ENCODE measurements at places on chromosomes 12 and 14.
A peak's percentile ranks its signal among the peaks of the same experiment; 100 is the strongest.

DNA sequence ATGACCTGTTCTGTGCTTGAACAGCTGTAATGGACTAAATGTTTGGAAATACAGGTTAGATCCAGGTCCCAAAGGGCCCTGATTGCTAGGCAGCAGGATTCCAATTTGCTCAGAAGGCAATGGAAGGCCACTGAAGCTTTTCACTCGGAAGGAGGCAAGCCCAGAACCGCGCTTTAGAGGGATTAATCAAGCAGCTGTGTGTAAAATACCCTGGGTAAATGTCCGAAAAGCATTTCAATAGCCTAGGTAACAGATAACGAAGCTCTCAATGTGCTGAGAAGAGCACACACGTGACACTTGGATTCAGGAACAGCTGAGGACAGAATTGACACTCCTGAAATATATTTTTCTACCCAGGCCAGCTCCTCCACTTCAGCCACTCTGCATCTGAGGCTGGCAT, 436.1 kb downstream of the TMEM132D start:
- H3K27ac ChIP-seq, result no peak overlapping the region
- H3K27me3 ChIP-seq, result peaks cover 20% of the 10 kb centered on the region
- DNase-seq, result no peak
- H3K4me3 ChIP-seq, result no peak overlapping the region
- H3K36me3 ChIP-seq, result no peaks in the 10 kb centered on the region

- H3K4me1 ChIP-seq, result no peaks in the 10 kb centered on the region
- peaks cover 12% of the 10 kb centered on the region for H3K36me3 ChIP-seq
- DNase-seq, result peak; percentile 67
- no peaks in the 10 kb centered on the region for H3K27me3 ChIP-seq
These were observed 12.9 kb downstream of the NYNRIN start for GRCh38 chr14:24411443-24412389.

DNA sequence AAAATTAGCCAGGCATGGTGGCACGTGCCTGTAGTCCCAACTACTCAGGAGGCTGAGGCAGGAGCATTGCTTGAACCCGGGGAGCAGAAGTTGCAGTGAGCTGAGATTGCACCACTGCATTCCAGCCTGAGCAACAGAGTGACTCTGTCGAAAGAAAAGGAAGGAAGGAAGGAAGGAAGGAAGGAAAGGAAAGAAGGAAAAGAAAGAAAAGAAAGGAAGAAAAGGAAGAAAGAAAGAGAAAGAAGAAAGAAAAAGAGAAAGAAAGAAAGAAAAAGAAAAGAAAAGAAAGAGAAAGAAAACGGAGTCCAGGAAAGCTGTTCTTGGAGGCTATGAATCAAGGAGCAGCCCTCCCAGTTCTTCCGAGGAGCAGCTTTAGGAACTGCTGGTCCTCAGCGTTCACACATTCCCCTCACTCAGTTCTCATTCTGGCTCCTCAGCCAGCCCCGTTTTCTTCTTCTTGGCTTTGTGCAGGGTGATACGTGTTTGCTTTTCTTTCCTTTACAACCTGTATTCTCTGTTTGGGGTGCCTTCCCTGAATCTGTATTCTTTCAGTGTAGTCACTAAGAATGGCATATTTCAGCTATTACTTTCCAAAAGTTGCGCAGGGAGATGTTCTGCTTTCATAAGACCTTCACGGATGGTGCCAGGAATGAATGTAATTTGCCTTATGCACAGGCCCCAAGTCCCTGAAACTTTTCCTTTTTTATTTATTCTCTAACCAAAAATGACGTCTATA, 12.2 kb downstream of the FBXL14 start:
- no peak overlapping the region for H3K4me3 ChIP-seq
- peaks cover 7% of the 10 kb centered on the region for H3K36me3 ChIP-seq
- DNase-seq, result no peak
- no peak overlapping the region for H3K27ac ChIP-seq
- H3K4me1 ChIP-seq, result peaks cover 22% of the 10 kb centered on the region

- no peak overlapping the region for H3K4me3 ChIP-seq
- no peak overlapping the region for H3K27ac ChIP-seq
These were observed 9.9 kb downstream of the ISCU start for GRCh38 chr12:108572166-108572790.

DNA sequence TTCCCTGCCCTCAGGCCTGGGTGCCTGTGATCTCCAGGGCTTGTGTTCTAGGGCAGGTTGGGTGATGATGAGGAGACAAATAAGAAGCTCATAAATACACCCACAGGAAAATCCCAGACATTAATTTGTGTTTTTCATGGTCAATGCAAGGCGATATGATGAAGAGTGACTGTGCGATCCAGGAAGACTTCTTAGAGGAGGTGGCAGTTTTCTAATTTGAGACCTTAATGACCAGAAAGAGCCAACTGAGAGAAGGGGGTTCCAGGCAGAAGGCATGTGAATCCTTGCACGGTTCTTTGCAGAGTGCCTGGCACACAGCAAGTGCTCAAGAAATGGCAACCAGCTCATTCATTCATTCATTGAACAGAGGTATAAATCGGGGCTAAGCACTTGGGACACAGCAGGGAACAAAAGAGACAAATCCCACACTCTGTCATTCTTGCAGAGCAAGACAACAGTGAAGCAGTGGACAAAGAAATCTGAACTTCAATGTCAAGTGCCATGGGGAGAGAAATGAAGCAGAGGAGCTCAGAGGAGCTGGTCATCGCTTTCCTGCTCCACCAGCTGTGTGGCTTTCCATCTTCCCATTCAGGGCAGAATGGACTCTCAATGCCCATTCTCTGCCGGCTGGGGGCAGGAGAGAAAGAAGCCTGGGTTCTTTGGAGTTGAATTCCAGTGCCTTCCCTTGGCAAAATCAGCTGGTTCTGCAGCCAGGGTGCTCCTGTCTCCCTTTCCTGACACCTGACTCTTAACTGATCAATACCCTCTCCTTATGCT, 128.3 kb downstream of the AACS start:
- DNase-seq, result no peak
- H3K27ac ChIP-seq, result no peak overlapping the region
- peaks cover 86% of the 10 kb centered on the region for H3K27me3 ChIP-seq
- H3K36me3 ChIP-seq, result no peaks in the 10 kb centered on the region
- no peaks in the 10 kb centered on the region for H3K4me1 ChIP-seq

DNA sequence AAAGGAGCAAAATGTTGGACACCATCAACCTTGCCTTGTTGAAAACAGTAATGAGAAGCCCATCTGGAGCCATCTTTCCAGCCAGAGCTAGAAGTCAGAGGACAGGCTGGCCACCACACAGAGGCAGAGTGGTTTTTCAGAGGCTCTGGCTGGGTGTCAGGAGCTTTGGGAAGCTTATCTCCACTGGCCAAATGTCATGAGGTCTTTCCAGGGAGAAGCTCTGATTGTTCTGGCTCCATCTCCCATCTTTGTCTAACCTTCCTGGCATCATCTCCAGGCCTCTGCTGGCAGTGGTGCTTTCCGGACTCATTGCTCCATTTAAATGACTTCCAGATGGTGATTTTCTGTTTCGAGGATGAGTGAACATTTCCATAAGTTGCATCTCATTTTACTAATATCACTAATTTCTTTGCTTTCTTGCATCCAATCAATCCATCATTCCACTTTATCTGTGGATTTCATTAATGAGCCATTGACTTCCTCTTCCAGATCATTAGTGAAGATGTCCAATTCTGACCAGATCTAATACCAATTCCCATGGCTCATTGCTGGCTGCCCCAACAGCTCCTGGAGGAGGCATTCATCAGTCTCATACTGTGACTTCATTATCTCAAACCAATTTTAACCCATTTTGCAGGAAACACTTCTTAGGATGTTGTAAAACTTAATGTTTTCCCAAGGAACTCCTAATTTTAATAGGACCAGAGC, 35.3 kb upstream of the TMTC1 start:
- H3K27me3 ChIP-seq, result peaks cover 3% of the 10 kb centered on the region
- H3K27ac ChIP-seq, result no peak overlapping the region
- no peak overlapping the region for H3K4me3 ChIP-seq
- no peak for DNase-seq

DNA sequence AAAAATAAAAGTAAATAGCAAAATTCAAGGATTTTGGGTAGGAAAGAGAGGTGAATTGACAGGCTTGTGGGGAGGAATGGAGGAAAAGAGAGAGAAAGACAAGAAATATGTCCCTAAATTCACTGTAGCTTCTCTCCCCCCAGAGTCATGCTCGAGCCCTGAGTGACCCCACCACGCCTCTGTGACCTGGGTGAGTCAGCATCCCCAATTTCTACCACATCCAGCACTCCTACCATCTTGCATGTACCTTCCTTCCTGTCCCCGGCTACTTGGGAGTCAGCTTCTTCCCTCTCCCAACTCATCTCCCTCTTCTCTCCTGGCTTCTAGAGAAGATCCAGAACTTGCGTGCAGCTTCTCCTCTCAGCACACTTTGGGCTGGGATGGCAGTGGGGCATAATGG, 9.8 kb downstream of the ZNF219 start:
- no peak overlapping the region for H3K4me3 ChIP-seq
- DNase-seq, result no peak
- no peaks in the 10 kb centered on the region for H3K27me3 ChIP-seq
- peaks cover 38% of the 10 kb centered on the region for H3K36me3 ChIP-seq

DNA sequence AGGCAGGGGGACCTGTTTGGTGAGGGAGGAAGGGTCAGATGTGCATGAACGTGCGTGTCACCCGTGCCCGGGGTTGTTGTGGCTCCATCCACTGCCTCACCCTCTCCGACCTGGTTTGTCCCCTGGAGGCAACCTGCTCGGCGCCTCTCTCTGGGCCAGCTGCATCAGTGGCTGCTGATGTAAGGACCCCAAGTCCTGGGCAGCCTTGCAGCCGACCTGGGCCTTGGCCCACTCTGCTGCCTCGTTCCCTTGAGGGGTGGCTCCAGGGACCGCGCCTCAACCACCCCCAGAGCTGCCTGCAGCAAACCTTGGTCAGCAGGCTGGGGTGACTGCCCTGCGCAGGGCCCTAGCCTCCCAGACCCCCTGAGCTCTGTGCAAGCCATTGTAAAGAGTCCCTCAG, 351.7 kb downstream of the TMEM121 start:
- DNase-seq, result peak; percentile 51
- H3K4me3 ChIP-seq, result no peak overlapping the region
- no peak overlapping the region for H3K27ac ChIP-seq
- no peaks in the 10 kb centered on the region for H3K36me3 ChIP-seq
- H3K27me3 ChIP-seq, result no peaks in the 10 kb centered on the region

DNA sequence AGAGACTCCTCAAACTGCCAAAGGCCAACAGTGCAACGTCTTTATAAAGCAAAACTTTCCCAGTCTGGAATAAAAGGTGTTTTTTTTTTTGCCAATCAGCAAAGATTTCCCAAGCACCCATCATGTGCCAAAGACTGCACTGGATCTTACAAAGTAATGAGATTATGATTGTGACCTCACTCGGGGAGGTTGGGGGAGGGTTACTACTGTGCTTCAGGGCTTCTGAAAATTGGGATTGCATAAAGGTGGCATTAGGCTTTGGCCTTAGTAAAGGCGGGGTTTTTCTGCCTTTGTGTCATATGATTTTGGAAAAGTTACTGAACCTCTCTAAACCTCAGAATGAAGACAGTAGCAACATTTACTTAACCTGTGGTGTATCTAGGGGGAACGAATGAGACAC, 233.8 kb downstream of the DACT1 start:
- H3K36me3 ChIP-seq, result no peaks in the 10 kb centered on the region
- H3K27ac ChIP-seq, result no peak overlapping the region
- DNase-seq, result no peak
- H3K4me1 ChIP-seq, result peaks cover 20% of the 10 kb centered on the region
- H3K27me3 ChIP-seq, result no peaks in the 10 kb centered on the region

GRCh38 chr12:75583355-75583754, 71.9 kb upstream of the KRR1 start:
- peaks cover 11% of the 10 kb centered on the region for H3K4me1 ChIP-seq
- no peaks in the 10 kb centered on the region for H3K27me3 ChIP-seq
- H3K4me3 ChIP-seq, result no peak overlapping the region
